ENCODE measurements at places on chromosomes 16 and 17. TPM values are rescaled to one million over a fixed set of nuclear protein-coding genes. Genes with fewer than 3 reads are reported as not detected.

Gene SLFN14
- polyA plus RNA-seq: not detected

Gene CRYBA1
- not detected for polyA plus RNA-seq

Gene WNT9B
- not detected for polyA plus RNA-seq

Gene SCN4A
- 0.01 TPM for polyA plus RNA-seq

Gene STUB1
- polyA plus RNA-seq: 189 TPM

Gene KRT16
- polyA plus RNA-seq: 659 TPM

Gene RNF40
- polyA plus RNA-seq: 45.7 TPM

Gene IGSF6
- not detected for polyA plus RNA-seq

Gene AMFR
- 54.6 TPM for polyA plus RNA-seq

Gene SHISA9
- polyA plus RNA-seq: 16.8 TPM

Gene RGS9
- 0.93 TPM for polyA plus RNA-seq

Gene METTL16
- 13.5 TPM for polyA plus RNA-seq

Gene PLK1
- polyA plus RNA-seq: 111 TPM
